Tongue (tissue), 3 donors: ENCODE measurements at places on chromosomes 7 and 10.

- DNase-seq, result no peak
Measured at GRCh38 chr7:95577137-95577536, 19.2 kb downstream of the PDK4 start.

DNA sequence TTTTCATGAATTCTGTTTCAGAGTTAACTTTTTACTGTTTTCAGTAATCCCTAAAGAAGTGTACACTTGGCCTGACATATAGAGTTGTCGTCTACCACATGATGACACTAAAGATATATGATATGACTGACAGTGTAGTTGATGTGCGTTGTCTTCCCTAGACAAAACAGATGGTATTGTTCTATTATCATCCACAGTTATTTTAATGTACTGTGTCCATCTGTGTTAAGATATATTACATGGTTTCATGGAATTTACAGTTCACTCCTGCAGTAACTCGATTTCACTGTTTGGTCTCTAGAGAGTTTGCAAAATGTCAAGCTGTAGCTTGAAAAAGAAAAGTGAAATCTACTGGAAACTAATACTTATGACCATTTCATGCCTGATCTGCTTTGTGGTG lies 18.1 kb downstream of the FOXP2 start:
- DNase-seq, result peak; percentile 68

- peak; percentile 23 for DNase-seq
Measured at GRCh38 chr7:513521-514166, 6.0 kb downstream of the PDGFA start.

DNA sequence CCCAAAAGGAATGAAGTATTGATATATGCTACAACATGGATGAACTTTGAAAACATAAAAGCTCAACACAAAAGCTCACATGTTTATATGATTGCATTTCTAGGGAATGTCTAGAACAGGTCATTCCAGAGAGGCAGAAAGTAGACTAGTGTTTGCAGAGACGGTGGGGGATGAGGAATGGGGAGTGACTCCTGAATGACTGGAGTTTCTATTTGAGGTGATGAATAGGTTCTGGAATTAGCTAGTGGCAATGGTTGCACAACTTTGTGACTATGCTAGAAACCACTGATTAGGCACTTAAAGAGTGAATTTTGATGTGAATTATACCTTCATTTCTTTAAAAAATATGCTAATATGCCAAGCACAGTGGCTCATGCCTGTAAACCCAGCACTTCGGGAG lies 6.9 kb downstream of the KPNA7 start:
- DNase-seq, result no peak

DNA sequence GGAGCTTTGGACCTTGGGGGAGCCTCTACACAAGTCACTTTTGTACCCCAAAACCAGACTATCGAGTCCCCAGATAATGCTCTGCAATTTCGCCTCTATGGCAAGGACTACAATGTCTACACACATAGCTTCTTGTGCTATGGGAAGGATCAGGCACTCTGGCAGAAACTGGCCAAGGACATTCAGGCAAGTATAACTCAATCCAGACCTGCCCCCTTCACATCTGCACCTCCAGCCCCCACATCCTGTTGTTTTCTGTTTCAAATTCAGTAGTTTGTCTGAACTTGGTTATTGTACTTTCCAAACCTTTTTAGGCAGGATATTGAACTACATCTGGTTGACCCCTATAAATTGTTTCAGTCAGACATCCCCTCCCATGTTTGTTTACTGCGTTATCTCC lies 62.4 kb upstream of the CC2D2B start:
- DNase-seq, result no peak

GRCh38 chr7:47227762-47228177 lies 354.1 kb downstream of the TNS3 start:
- DNase-seq, result no peak

GRCh38 chr7:146150153-146150552 lies 33.6 kb downstream of the CNTNAP2 start:
- DNase-seq, result no peak

DNA sequence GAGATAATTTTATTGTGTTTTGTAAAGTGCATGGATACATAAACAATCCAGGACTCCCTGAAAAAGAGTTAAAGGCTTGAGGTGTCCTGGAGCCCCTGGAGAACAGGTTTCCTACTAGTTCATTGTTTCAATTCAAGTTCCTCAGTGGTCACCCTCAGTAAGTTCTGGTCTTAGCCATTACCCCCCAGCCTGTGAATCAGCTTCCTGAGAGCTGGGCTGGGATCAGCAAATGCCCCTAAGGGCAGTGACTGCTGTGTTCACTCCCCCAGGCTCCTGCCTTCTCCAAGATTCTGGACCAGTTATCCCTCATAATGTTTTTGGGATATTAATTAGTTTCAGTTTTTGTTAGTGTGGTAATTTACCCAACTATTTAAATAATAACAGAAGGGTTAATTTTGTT lies 151.6 kb upstream of the PRSS58 start:
- DNase-seq, result no peak

GRCh38 chr7:2120251-2120660 lies 112.5 kb downstream of the MAD1L1 start:
- no peak for DNase-seq

DNA sequence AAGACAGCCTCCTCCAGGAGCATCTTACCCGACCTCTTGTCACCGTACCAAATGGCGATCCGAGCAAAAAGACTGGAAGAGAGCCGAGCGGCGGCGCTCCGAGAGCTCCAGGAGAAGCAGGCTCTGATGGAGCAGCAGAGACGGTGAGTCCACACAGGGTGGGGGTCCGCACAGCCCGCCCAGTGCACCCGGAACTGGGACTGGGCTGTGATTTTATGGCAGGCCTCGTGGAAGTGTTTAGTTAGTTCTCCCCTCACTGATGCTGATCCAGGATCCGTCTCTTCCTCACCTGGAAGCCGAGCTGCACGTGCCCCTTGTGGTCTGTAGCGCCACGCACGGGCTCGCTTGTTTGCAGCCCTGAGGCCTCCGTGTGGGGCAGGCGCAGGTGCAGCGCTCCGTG lies 19.6 kb downstream of the LRRC27 start:
- no peak for DNase-seq

DNA sequence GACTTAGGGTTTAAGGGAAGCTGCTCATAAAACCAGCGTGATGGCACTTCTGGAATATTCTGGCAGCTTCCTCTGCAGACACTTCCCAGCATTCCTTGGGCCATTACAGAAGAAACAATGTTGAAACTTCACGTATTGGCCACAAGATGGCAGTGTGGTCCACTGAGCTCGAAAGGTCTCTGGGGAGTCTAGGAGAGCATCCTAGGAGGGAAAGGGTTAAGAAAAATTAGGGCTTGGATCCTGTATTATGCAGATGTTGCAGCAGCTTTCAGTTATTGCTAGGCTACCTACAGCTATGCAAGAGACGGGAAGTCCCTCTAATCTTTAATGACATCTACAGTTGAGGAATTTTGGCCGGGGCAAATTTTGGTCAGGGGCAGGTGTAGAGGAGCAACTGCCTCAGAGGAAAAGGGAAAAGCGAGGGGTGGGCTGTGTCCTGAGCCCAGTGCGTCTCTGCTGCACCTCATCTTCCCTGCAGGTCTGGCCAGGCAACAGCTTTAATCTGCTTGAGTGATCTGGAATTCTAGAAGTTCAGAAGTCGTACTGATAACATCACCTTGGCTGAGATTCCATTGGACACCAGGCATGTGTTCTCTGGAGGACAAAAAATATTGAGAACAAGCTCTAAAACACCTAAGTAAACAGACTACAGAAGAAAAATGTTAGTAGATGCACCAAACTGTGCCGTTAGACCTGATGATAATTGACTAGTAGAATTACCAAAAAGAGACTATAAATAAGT lies 220.8 kb upstream of the PRSS58 start:
- DNase-seq, result peak; percentile 61

- peak; percentile 36 for DNase-seq
Measured at GRCh38 chr10:69968830-69969229, 83.8 kb upstream of the MACROH2A2 start.

GRCh38 chr7:127730658-127731276 lies 78.8 kb downstream of the SND1 start:
- no peak for DNase-seq

DNA sequence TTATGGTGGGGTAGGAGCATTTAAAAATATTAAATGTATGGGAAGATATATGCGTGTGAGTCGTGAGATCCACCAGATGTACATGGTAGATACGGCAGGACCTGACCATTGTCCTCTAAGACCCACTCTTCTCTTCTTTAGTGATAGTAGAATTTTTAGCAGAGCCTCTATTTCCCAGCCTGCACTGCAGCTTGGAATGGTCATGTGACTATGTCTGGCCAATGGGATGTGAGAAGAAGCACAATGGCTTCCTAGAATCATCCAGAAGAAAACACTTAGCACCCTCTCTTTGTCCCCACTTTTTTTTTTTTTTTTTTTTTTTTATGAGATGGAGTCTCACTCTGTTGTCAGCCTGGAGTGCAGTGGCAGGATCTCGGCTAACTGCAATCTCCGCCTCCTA lies 86.6 kb upstream of the CYTH3 start:
- DNase-seq, result no peak

DNA sequence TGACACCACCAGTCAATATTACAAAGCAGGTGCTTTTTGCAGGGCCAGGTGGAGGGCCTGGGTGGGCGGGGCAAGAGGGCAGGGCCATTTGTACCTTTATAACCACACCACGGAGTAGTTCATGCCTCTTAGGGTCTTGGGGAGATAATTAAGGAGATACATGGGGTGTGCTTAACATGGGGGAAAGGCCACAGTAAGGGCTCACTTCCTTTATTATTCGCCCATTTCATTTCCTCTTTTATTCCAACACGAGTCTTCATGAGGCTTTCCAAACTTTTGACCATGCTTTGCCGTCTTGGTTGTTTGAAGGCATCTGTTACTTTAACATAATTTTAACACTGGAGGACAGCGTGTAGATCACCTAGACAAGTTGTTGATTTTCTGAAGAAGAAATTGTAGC lies 33.3 kb upstream of the LYZL2 start:
- no peak for DNase-seq

GRCh38 chr7:133196856-133197612 lies 55.8 kb upstream of the EXOC4 start:
- no peak for DNase-seq

DNA sequence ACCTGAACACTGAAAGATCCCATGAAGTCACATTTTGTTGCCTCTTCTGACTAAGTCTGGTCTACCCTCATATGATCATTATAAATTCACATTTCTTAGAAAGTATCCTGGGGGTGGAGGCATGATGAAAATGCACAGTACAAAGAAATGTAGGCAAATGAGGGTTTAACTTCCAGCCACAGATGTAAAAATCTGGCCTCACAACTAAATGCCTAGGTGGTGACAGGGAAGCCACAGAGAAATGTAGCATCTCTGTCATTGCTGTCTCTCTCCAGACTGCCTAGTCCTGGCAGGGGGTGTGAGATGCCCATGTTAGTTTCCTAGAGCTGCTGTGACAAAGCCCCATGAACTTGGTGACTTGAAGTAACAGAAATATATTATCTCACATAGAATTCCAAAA lies 395.9 kb downstream of the SORCS3 start:
- DNase-seq, result no peak

DNA sequence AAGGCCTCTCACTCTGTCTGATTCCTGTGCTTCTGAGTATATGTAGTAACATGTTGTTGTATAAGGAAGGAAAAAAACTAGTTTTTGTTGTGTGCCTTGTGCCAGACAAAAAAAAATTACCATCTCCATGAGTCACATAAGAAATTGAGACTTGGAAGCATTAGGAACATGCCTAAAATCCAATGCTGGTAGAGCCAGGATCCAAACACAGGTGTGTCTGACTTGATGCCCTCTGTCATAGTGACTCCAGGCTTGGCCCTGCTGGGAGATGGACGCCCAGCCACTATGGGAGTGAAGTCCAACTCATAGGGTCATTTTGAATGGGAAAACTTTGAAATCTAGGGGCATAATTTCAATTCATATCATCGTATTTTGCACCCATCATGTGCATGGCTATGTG lies 38.0 kb downstream of the PYROXD2 start:
- DNase-seq, result no peak

DNA sequence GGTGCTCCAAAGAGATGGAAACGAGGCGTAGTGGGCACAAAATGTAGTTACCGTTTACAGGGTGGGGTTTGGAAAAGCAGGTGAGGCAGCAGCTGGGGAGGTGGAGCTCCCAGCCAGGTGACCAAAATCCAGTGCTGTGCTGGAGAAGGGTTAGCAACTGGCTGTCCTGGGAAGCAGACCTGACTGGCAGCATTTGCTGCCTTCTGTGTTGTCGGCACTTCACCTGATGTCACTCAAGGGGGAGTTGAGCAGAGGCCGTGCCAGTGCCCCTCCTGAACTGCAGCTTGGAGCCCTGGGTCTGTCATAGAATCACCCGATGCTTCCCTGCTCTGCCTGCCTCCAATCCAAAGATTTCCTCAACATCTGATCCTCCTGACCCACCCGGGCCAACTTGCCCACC lies 12.8 kb downstream of the GCK start:
- no peak for DNase-seq

- no peak for DNase-seq
Measured at GRCh38 chr7:131076032-131076431, 251.6 kb upstream of the MKLN1 start.

- no peak for DNase-seq
Measured at GRCh38 chr10:123642697-123643096, 23.5 kb upstream of the GPR26 start.

DNA sequence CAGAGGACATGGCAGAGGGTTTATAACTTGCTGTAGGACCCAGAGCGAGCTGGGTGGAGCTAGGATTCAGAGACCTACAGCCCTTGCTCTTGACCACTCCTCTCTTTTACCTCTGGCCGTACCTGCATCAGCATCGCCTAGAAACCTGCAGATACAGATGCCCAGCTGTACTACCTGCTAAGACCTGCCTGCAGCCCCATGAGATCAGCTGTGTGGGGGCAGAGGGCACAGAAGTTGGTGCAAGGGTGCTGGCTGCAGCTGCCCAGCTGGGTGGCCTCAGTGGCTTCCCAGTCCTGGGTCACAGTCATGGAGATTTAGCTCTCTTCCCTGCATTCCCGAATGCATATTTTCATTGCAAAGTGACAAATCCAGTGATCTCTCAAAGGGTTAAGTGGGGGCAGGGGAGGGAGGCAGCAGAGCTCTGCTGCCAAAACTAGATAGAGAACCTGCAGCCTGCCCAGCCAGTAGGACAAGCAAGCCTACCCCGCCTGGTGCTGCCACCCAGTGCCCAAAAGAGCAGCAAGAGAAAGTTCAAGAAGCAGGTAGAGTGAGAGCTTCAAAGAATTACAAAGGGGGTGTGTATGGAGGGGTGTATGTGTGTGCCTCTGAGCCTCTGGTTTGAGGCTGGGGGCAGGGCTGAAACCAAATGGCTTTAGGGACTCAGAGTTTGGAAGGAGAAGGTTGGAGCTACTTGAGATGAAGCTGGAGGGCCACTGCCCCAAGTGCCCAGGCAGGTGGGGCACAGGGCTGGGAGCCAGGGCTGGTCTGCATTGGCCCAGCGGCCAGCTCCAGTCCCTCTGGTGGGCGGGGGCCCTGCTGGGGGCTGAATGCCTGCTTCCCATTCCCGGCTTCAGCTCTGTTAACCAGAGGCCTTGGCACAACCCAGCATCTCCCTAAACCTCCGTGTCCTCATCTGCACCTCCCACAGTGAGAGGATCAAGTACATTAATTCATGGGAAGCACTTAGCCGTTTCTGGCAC lies 6.9 kb downstream of the FAM241B start:
- no peak for DNase-seq
